GM19239 (cell line): ENCODE measurements at places on chromosomes 11 and 22.

DNA sequence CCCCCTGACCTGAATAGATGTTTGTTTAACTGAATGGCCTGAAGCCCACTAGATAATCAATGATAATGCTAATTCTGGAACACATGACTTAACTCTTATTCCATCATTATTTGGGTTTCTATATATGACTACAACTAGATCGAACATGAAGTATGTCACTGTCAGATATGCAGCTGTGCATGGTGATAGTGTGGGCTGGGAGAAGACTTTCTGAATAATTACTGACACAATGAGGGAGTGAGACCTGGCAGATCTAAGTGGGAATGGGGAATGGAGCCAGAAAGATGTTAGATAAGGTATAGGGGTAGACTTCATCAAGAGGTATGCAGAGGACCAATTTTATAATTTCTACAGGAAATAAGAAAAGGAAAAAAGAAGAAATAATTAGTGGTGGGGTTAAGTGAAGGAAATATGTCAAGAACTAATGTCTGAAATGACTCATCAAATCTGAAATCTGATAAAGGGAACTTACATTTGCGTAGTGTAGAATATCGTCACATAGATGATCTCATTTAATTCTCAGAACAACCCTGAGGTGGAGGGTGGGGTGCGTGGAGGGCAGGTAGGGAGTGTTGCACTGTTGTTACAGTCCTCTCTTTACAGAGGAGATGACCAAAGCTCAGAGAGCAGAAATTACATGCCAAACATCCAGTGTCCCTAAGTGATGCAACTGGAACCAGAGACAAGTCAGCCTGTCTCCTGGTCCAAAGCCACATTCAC lies 68.2 kb upstream of the EED start:
- no peak for DNase-seq

GRCh38 chr11:8231979-8232378 lies 31.7 kb downstream of the LMO1 start:
- DNase-seq, result no peak

DNA sequence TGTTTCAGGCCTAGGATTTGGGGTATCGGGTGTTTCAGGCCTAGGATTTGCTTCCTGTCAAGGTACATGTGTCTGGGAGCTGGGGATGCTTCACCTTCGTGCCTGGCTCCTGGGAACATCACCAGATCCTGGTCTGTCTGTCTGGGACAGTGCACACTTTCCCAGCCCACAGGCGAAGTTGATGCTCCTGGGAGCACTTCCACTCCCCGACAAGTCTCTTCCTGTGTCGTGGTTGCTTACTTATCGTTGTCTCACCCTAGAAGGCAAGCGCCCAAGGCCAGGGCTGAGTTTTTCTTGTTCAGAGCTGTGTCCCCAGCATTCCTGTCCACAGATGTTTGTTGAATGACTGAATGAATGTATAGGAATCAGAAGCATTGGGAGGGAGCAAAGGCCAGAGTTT lies 71.5 kb downstream of the LINC01488 start:
- no peak for DNase-seq

DNA sequence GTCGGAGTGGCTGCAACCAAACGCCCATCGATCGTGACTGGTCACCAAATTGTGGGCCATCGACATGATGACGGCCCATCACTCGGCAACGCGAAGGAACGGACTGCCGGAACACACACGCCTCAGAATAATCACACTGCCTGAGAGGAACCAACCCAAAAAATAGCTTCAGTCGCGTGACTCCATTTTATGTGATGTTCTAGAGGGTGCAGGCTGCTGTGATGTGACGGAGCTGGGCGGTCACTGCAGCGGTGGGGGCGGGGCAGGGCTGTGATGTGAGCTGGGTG lies 174.6 kb downstream of the CTTN start:
- DNase-seq, result no peak

DNA sequence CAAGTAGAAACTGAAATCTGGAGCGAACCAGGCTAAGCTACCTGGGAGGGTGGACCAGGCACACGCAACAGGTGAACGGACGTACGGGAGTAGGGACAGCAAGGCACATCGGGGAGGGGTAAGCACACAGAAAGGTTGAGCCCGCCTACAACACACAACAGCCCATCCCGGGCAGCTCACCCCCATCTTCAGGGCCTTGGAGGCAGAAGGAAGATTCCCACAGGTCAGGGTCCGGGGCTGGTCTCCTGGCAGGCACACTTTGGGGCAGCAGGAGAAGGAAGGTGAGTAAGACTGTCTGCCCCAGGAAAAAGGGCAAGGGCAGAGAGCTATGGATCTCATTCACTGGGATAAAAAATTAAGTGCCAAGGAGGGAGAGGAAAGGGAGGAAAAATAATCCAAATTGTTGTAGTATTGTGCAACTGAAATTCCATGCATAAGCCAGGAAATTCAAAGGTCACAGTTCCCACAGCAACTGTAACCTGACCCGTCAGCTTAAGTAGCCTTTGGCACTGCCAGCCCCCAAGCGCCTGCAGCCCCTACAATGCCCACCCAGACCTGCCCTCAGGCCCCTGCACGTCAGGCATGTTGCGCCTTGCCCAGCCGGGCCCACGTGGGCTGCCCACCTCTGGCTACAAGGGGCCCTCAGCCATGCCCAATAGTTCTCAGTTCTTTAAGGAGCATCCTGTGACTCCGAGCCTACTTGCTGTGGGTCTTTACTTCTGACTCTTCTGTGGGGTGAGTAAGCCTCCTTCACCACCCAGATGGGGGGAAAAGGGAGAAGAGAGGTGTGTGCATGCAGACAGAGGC lies 51.8 kb downstream of the MICAL3 start:
- DNase-seq, result no peak
